Occipital lobe (tissue), 3 donors: ENCODE measurements at places on chromosomes 11 and 22. TPM values are rescaled to one million over a fixed set of nuclear protein-coding genes. Genes with fewer than 3 reads are reported as not detected.

GRCh38 chr22:49983148-49984042, 22.8 kb downstream of the PIM3 start:
- no peak for DNase-seq

DNA sequence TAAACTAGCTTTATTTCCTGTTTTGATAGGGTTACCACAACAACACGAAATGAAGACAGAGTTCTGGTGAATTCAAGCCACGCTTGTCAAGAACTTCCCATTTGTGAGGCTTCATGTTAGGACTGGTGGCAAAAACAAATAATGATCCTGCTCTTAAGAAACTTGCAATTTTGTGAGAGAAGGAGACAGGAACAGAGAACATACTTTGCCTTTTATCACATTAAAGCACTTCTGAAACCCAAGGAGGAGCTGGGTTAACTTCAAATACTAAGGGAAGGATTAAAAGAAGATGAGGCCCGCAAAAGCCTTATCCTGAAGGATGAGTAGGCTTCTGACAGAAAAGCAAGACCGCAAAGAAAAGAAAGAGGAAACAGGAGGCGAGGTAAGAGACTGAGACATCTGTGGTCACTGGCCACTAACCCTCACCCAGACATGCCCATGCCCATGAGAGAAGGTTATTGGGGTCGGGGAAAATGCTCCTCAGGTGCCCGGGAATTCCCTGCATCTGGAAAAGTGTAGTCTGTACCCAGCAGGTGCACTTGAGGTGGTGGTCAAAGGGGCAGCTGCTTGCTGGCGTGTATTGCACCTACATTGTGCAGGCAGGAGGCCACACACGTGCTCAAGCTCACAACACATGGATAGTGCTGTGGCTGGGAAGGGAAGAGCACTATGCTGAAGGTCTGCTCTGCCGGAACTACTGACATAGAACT, 50.5 kb downstream of the MAPK1 start:
- DNase-seq, result no peak

DNA sequence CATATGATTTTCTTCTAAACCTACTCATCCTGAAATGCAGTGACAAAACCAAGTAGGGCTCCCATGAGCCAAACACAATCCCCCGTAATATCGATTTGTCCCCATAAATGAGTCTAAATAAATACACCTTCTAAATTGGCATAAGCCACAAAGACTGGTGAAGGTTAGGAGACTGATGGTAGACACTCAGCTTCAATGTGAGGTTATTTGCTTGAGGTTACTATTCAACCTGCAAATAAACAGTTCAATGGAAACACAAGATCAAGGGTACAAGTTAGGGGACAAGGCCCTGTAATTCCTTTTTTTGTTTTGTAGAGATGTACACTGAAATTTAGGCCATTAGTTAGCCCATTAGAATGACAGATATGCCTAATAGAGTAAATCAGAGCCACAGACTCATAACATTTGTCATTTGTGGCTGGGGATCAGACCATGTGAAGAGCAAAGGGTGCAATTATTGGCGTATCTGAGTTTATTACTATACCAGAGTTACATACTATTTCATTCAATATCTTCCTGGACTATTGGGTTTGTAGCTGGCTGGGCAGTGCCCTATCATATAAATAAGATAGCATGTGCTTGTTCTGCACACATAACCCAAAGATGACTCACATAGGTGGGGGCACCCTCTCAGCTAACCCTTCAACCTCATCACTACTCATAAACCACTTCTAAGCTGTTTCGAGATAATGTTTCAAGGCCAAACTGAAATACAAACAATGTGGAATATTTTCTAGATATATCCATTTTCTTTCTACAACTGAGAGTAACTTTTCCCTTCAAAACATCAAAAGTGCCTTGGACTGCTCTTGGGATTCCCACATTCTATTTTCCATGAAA, 695.3 kb downstream of the KCNA4 start:
- no peak for DNase-seq

GRCh38 chr11:17230867-17231851, 23.4 kb upstream of the PIK3C2A start:
- no peak for DNase-seq

DNA sequence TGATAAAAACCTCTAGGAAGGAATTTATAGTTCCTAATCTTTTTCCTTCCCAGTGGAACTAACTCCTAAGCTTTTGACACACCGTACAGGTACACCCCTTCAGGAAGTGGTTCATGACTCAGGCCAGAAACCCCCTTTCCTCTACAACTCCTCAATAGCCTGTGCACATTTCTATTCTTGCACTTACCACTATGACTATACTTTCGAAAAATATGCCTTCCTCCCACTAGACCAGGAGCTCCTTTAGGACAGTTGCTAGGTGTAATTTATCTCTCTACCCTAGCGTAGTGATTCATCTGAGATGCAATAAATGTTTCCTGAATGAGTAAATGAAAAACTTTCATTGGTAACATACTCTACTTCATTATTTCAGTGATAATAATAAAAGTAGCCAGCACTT, 14.5 kb downstream of the MAP6 start:
- DNase-seq, result no peak

GRCh38 chr11:126176853-126177470, 34.5 kb downstream of the RPUSD4 start:
- DNase-seq, result no peak

- no peak for DNase-seq
Observed at GRCh38 chr22:45603619-45604018, 68.0 kb upstream of the ATXN10 start.

DNA sequence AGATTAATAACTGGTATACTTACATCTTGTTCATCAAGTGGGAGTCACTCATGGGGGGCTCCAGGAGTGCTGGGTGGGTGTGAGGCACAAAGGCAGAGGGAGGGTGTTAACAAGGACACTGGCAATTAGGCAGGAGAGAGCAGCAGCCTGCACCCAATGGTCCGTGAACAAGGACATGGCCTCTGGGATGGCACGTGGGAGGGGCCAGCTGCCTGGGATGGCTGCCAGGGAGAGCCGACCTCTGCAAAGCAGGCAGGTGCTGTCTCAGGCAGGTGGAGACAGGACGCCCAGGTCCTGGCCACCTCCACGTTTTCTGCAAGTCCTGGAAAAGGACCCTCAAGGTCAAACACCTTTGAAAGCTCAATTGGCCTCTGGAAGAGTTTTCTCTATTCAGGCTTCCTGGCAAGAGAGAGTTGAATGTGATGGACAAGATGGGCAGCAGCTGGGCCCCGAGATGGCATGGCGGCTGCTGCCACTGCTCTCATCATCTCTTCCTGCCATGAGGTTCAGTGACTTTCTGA, 257.1 kb downstream of the BUD13 start:
- DNase-seq, result no peak

DNA sequence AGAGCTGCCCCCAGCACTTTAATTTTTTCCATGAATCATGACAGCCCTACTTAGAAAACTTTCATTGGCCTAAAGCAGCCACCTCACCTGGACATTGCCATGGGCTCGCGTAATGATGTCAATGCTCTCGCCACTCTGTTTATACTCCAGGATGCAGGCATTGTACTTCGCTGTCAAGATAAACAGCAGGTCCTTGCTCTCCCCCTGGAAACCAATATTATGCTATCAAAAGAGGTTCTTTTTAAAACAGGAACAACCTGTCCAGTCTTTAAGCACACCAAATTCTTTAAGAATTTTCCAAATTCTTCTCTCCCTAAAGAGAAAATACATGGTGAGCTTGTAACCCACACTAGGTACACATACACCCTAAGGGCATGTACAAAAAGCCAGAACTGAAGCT, 3.0 kb downstream of the DDB1 start:
- no peak for DNase-seq

DNA sequence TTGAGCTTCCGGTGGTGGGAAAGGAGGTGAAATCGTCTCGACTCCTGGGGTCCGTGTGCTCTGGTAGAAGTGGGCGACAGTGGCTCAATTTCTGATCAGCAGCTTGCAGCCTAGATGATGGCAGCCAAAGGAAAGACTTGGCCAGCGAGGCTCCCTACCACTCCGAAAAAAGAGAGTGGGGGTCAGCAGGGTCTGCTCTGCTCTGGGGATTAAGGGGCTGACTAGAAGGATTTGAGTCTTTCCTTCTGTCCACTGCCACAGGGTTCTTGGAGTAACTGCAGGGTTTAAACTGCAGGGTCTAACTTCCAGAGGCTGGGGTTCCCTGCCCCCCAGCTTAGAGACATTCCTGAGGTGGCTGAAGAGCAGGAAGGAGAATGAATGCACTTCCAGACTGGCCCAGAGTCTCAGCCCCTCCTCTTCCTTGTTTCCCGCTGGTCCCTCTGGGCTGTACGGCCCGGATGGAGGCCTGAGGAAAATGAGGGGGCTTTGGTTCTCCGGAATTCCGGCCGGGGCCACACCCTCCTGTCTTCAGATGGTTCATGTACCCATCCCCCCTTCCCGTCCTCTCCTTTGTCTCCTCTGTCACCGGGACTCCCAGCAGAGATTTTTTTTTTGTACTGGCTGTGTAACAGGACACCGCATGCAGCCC, 907 bp downstream of the SERPINH1 start:
- DNase-seq, result no peak

DNA sequence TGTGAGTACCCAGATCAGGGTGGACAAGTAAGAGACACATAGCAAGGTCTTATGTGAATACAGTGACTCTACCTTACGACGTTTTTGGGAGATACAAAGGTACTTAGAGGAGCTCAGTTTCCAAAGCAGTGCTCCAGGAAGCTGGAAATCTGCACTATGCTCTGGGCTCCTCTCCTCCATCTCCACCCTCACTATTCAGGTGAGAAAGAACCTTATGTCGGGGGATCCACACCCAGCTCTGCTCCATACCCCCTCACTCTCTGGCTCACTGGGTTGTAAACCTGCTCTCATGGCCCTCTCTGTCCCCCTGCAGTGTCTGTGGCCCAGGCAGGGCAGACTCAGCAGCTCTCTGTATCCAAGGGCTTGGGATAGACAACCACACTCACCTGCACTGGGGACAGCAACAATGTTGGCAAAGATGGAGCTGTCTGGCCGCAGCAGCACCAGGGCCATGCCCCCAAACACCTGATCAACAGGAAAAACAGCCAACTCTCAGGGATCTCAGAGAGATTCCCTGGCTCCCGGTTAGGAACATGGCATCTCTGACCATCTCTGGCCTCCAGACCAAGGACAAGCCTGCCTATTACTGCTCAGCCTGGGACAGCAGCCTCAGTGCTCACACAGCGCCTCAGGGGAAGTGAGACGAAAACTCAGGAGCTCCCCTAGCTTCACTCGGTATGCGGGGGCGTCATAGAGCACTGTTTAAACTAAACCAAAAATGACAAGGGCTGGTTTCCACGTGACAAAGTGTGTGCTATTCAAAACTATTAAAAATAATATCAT, 60.9 kb upstream of the TOP3B start:
- DNase-seq, result no peak

DNA sequence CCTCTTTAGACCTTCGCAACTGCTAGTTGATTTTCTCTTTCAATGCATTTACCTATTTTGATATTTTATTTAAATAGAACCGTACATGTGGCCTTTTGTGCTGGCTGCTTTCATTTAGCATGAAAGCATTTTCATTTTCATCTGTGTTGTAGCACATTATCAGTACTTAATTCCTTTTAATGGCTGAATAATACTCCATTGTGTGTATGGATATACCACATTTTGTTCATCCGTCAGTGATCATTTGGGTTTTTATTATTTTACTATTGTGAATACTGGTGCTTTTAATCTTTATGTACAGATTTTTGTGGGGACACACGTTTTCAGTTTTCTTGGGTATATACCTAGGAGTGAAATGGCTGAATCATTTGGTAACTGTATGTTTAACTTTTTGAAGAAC, 43.1 kb downstream of the MTMR3 start:
- no peak for DNase-seq

GRCh38 chr22:19108807-19109197, 13.4 kb downstream of the DGCR2 start:
- no peak for DNase-seq

GRCh38 chr22:17217179-17217578, 2.1 kb downstream of the ADA2 start:
- no peak for DNase-seq

- no peak for DNase-seq
Observed at GRCh38 chr22:45903355-45904135, 73.4 kb downstream of the WNT7B start.

GRCh38 chr11:59555601-59556114, 44.3 kb downstream of the OR4D9 start:
- DNase-seq, result no peak

DNA sequence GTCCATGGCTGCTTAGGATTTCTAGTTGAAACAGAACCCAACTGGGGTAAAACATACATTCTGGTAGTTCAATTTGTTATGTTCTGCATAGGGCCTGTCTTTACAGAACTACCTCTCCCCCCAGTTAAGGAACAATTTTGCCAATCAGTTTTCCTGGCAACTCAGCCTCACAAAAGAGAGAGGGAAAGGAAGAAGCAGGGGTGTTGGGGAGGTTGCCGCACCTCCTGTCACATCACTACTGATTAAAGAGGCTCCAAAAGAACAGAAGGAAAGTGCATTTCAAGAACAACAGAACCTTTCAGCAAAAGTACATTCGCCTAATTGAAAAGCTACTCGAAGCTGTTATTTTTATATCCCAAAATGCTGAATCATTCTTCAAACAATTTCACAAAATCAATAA, 217.6 kb downstream of the CADM1 start:
- DNase-seq, result no peak

DNA sequence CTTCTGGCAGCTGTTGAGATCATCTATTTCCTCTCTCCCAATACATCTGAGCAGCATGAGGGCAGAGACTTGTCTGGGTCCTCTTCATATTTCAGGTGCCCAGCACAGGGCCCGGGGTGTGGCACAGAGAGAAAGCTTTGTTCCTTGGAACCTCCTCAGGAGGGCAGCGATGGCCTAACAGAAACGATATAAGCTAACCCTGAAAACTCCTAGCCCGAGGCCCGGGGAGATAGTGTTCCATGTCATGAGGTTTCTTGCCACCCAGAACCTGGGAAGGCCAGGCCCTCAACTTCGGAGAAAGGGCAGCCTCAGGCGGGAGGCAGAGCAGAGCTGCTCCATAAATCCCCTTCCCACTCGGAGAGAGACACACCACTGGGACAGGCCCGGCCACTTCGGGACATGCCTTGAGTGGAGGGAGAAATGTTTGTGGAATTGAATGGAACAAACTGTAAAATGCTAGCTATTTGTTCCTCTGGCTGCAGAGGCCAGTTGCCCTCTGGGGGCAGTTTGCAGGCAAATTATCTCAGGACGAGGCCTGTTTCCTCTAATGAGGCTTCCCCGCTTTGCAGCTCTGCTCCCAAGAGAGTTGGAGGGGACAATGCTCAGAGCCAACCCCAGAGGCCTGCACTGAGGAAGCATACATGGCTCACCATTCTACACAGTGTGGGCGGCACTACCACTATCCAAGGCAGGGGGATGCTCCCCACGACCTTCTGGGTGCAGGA, 11.6 kb downstream of the ARRB1 start:
- DNase-seq, result no peak

DNA sequence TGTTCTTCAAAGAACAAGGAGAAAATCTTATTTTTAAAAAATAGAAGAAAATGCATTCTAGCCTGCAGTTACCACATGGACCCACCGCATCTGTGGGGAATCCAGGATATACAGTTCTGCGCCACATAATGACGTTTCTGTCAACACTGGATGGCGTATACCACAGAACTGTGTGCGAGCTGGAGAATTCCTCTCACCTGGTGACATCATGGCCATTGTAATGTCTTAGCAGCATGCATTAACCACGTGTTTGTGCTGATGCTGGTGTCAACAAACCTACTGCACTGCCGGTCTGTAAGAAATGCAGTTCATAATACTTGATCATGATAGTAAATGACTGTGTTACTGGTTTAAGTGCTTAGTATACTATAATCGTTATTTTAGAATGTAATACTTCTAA, 174.7 kb downstream of the TBC1D22A start:
- DNase-seq, result no peak

- no peak for DNase-seq
Observed at GRCh38 chr11:12276356-12276755, 101.0 kb upstream of the PARVA start.

Gene EXT2
- 79.2 TPM for total RNA-seq

Gene ADAMTS15
- total RNA-seq, result 4.7 TPM

Gene FRMD8
- 9.2 TPM for total RNA-seq
